ENCODE measurements at places on chromosomes 6 and 20.

DNA sequence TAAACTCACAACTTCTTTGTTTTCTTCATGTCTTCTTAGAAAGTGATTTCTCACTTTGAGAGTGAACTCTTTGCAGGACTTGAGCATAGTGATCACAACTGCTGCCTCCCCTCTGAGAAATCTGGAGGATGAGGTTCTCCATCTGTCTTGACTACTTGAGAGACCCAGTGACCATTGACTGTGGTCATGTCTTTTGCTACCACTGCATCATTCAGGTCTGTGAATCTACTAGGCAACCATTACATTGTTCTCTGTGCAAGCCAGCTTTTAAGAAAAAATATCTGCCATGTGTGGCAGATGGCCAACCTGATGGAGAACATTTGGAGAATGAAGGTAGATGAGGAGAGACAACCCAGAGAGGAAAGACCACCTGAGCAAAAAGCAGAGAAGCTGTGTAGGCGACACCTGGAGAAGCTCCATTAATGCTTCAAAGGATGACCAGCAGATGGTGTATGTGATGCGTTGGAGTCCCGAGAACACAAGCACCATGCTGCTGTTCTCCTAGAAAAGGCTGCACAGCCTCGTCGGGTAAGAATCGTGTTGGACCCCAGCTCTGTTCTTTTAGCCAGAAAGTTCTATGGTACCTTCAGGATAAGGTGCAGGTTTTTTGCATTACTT is 25.1 kb upstream of the TRIM26 start:
- no peak for DNase-seq

DNA sequence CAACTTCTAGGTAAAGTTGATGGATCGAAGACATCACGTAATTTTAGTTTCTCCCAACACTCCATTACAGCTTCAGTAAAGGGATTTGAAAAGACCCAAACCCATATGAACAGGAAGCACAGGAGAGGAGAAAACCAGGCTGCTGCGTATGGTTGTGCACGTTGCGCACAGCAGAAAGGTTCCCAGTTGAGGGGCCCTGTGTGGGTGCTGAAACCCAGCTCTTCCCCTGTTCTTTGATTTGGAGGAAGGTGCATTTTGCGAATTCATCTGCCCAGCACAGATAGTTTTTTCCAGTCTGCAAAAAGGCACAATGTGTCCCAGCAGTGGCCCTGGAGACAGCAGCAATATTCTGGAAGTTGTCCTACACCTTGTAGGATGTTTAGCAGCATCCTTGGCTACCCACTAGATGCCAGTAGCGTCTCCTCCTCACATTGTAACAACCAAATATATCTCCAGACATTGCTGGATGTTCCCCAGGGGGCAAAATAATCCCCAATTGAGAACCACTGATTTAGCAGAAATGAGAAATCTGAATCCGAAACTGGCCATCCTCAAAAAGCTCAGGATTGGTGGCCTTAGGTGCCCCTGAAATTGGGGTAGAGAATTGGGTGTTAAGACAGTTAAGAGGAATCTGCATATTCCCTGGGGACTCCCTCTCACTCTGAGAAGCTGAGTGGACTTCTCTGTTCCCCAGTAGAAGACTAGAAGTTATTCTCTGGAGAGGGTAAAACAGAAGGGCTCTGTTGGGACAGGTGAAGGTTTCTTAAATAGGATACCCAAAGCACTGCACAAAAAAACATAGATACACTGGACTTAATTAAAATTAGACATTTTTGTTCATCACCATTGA is 12.2 kb downstream of the SUN5 start:
- no peak for DNase-seq

- no peak for DNase-seq
Measured at GRCh38 chr20:57622579-57623381, 2.6 kb upstream of the ZBP1 start.

GRCh38 chr6:163861627-163862026 is 447.1 kb downstream of the QKI start:
- DNase-seq: no peak
